GM20000 (cell line): ENCODE measurements at places on chromosomes 3 and 15.

- peak; percentile 73 for DNase-seq
These were observed 7.5 kb upstream of the CMTM6 start for GRCh38 chr3:32510075-32510724.

DNA sequence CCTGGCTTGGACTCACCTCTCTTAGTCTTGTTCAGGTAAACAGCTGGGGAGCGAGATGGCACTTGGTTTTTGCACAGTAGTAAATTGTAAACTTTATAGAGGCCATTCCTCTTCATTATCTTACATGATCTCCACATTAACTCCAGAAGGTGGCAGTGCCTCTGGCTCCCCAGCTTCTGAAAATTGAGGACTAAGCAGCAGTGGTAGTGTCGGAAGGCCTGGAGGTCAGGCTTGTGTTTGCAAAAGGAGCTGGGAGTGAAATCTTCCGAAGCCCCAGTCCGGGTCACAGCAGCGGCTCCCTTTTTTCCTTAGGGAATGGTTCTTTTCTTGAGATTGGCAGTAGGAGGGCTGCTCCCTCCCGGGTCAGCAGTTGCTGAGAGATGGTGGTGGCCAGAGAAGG is 85.7 kb downstream of the FNDC3B start:
- DNase-seq, result no peak

GRCh38 chr3:42071904-42072812 is 19.0 kb upstream of the TRAK1 start:
- peak; percentile 38 for DNase-seq

GRCh38 chr3:34683851-34684250 is 885.4 kb downstream of the PDCD6IP start:
- DNase-seq, result peak; percentile 4

- DNase-seq, result no peak
These were observed 18.1 kb upstream of the IL1RAP start for GRCh38 chr3:190495796-190496195.

GRCh38 chr3:134918441-134918840 is 123.4 kb downstream of the EPHB1 start:
- peak; percentile 69 for DNase-seq

DNA sequence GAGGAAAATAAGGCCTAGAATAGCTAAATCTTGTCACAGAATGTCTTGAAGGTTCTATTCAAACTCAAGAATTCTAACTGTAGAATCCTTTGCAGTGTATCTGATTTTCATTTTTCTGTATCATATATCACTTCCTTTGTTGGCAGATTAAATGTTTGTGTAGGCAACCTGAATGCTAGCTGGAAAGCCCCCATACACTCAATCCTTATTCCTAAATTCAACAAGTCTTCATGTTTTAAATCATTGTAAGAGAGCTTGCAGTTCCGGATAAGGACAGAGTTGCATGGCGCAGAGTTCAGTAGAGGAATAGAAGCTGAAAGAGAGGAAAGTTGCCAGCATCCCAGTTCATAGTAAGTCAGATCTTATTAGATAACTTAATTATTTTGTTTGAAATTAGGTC is 242.0 kb upstream of the SEMA6D start:
- no peak for DNase-seq

DNA sequence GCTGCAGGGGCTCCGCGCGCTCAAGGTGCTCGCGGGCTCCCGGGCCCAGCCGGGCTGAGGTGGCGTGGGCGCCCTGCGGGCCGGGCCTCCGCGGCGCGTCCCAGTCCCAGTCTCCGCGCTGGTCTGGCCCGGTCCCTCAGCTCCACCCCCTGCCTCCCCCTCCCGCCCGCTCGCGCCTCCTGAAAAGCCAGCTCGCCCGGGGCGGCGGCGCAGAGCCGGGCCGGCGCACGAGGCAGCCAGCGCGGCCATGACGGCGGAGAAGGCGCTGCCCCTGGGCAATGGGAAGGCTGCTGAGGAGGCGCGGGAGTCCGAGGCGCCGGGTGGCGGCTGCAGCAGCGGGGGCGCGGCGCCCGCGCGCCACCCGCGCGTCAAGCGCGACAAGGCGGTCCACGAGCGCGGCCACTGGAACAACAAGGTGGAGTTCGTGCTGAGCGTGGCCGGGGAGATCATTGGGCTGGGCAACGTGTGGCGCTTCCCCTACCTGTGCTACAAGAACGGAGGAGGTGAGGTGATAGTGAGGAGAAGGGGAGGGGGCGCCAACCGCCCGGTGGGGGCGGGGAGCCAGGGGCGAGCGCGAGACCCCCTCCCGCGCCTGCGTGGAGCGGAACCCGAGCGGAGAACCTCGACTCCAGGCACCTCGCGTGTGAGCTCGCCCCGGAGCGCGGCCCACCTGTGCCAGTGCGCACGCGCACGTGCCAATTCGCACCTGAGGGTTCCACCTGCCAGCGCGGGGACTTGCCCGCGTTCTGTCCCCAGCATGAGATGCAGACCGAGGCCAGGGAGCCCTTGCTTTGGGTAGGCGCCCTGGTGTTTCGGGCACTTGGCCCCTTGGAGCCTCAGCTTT is at the start of gene SLC6A11:
SLC6A11 (plus strand) TSS at position 210 of the 844 bp plus-strand sequence; CDS start at position 248, 38 bp downstream.
- DNase-seq, result no peak

GRCh38 chr15:80830677-80831076 is 51.5 kb downstream of the CEMIP start:
- DNase-seq, result no peak

- peak; percentile 25 for DNase-seq
These were observed 156.4 kb upstream of the FRMD4B start for GRCh38 chr3:69542089-69542804.

DNA sequence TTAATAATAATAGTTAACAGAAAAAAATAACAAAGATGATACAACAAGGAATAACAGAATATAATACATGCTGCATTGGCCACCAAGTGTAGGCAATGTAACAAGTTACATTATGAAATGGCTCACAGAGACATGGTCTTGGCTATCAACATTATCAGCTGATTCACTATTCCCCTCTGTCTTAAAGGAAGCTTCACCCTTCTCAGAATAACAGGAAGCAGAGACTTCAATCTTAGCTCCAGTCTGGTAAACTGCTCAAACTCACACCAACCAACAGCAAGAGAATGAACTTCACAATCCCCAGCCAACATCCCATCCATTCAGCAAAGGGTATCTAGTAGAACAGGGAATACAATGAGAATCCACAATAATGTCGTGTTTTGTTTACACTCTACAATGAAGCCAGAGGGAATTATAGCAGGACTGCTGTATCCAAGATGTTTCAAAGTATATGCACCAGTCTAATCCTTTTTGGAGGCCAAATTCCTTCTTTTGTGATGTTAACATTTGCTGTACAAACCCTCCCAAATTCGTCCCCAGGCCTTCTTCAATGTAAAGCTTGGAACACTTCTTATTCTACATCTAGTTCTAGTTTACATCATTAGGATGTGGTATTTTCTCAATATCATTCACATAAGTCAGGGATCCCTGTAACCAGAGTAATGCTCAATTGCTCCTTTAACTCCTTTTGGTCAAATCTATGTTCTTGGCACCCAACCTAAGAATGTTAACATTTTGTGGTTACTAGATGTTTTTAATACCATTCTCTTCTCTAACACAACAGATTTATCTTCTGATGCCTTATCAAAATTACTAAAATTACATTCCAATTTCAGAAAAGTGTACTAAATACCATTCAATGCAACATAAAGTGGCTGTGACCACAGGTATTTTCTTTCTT is 52.4 kb upstream of the CMSS1 start:
- no peak for DNase-seq

DNA sequence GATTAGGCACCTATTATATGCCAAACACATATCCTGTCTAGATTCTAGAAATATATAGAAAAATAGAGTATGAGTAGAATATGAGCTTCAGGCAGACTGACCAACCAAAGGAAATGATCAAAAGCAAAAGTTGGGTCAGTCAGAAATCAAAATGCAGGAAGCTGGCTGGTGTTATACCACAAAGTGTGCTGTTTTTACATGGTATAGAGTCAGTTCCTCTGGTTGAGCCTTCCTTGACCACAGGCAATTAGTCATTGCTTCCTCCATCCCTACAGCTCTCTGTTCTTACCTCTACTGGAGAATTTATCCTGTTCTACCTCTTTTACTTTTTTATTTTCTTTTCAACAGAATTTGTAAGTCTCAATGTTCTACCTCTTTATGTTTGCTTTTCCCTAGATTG is 149.8 kb downstream of the TMCO5A start:
- DNase-seq, result peak; percentile 22

- no peak for DNase-seq
These were observed 1.1 kb upstream of the PLCH1 start for GRCh38 chr3:155745795-155746550.

DNA sequence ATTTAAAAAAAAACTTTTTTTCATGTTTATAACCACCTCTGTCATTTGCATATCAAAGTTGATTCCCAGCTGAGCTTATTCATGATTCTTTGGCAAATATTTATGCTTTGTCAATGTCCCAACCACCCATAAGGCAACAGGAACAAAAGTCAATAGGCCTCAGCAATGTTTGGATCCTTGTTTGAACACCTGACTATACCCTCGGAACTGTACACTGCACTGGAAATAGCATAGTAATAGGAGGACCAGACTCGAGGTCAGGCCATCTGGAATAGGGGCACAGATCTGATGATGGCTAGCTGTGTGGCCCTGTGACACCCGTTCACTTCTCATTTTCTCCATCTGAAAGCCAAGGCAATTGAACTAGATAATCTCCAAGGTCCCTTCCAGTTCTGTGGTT is 301.7 kb upstream of the ATP11B start:
- DNase-seq, result no peak
